ENCODE measurements at places on chromosomes 2 and 18. TPM values are rescaled to one million over a fixed set of nuclear protein-coding genes. Genes with fewer than 3 reads are reported as not detected.

TDRD15 gene
- total RNA-seq: not detected

LYG1 gene
- total RNA-seq: 0.80 TPM

CELF4 gene
- not detected for total RNA-seq

DNA sequence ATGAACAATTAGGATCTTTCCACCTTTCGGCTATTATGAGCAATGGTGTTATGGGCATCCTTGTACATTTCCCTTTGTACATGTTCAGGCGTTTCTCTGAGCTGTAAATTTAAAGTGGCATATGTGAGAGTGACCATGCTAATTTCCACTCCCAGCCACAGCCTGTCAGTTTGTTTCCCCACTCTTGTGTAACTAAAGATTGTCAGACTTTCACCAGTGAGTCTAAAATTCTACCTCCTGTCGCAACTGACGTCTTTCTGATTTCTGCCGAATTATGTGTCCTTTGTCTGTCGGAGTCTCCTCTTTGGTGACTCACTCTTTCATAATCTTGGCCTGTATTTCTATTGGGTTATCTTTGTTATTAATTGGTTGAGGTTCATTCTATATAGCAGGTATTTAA, 50.7 kb downstream of the TRAPPC12 start:
- no peak for DNase-seq

- no peak for DNase-seq
These were observed 341.2 kb downstream of the DYSF start for GRCh38 chr2:71794611-71795010.

DNA sequence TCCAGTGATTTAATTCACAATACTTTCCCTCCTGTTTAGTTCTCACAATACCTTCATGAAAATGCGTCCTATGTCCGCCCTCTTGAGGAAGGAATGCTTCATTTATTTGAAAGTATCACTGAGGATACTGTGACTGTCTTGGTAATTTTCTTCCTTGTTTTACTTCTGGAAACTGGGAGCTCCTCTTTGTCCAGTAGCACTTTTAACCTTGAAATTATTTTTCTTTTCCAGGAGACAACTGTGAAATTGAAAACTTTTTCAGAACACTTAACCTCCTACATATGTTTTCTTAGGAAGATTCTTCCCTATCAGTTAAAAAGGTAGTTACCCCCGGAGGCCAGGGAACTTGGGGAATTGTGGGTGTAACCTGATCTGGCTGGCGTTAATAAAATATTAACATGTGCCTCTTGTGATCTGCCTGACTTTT, 58.9 kb upstream of the STON1 start:
- DNase-seq: no peak

Data from breast epithelium (tissue), 4 donors.